ENCODE measurements at places on chromosomes 12 and 14.

DNA sequence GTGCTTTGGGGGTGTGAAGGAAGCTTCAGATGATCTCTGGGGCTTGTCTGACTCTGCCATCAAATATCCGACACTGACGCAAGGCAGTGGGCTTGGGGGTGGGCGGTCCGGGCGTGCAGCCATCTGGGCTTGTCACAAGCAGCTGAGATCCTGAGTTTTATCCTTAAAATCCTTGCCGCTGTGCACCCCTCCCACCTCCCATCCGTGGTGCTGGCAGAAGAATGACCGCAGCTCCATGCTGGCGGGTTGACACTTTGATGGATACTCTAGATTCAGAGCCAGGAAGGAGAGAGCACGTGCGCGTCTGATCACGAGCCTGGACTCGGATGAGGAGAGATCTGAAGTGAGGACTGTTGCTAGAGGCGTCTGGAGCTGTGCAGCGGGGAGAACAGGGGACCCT, 3.0 kb downstream of the ZFYVE21 start:
- DNase-seq: no peak

GRCh38 chr14:49926803-49927202, 33.9 kb downstream of the ARF6 start:
- DNase-seq: no peak

- no peak for DNase-seq
Observed at GRCh38 chr12:12482959-12483358, 79.7 kb downstream of the DUSP16 start.

DNA sequence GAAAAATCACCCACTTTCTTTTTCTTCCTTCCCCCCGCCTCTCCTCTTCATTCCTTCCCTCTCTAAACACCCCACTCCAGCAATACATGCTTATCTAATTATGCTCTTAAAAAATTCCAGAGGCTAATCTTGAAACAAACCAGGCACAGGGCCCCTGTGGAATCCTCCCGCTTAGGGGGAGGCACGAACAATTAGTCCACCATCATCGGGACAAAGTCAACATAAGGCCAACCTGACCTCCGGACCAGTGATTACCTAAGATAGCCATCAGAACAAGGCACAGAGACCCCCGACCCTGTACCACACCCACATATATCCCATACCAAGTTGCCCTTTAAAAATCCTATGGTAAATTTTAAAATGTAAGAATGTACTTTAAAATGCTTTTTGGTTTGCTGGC, 47.1 kb downstream of the KIF21A start:
- no peak for DNase-seq

DNA sequence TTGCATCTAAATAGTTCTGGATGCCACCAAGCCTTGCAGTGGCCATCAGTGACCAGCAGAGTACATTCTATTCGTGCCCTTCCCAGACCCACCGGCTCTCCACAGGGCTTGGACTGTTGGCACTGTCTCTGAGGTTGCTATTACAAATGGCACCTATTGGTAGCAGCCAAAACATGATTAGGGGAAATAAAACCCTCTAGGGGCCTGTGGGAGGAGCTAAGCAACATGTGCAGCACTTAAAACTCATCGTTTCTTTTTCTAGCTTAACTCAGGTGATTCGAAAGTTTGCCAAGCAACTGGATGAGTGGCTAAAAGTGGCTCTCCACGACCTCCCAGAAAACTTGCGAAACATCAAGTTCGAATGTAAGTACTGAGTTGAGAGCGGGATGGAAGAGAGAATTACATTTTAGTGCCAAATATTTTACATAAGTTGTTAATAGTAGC, 65.4 kb upstream of the RIC8B start:
- no peak for DNase-seq

GRCh38 chr12:77372026-77372425, 306.7 kb upstream of the E2F7 start:
- no peak for DNase-seq

DNA sequence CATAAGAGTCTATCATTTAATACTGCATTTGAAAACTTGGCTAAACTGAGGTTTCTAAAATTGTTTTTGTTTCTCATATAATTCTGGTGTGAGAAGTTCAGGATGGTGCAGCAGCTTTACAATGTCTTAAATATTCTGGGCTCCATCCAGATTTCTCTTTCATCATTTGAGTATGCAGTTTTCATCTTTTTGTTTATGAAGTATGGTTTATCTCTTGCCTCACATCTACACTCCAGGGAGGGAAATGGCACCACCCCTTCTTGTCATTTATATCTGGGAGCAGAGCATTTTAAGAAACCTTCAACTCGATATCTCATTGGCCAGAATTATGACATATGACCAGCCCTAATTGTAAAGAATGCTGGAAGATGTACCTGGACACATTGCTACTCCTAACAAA, 24.3 kb downstream of the GEMIN2 start:
- no peak for DNase-seq

GRCh38 chr12:24152270-24152669, 202.8 kb upstream of the SOX5 start:
- DNase-seq: no peak

GRCh38 chr14:103713304-103714062, 1.8 kb downstream of the XRCC3 start:
- DNase-seq: no peak

DNA sequence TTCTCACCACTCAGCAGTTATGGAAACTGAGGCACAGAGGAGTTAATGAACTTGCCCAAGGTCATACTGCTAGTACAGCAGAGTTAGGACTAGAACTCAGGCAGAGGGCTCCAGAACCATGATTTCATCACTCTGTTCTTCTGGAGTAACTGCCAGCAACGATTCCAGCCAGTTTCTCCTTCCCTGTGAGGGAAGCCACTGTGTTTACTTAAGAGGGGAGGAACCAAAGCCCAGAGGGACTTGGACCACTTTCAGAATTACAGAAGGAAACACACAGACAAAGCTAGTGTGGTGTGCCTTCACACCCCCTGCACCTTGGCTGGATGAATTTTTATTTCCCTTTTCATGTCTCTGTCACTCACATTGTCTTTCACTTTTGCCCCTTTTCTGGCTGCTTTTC, 398.2 kb downstream of the DPF3 start:
- DNase-seq: no peak

DNA sequence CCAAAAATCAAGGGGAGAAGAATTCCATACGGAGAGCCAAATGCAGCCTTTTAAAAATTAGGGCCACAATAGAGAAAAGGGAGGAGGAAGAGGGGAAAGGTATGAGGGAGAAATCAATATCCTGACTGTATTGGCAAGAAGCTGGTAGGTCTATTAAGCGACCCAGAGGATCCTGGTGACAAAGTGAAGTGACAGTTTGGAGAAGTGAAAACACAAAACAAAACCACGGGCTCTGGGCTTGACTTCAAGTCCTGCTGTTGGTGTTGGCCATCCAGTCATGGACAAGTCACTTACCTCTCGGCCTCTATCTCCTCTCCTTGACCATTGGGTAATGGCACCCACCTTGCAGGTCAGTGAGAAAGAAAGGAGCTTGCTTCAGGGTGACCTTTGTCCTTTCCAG, 47.0 kb upstream of the KCNA5 start:
- DNase-seq: no peak

GRCh38 chr12:210277-211141, 3.4 kb downstream of the SLC6A12 start:
- DNase-seq: peak; percentile 66

DNA sequence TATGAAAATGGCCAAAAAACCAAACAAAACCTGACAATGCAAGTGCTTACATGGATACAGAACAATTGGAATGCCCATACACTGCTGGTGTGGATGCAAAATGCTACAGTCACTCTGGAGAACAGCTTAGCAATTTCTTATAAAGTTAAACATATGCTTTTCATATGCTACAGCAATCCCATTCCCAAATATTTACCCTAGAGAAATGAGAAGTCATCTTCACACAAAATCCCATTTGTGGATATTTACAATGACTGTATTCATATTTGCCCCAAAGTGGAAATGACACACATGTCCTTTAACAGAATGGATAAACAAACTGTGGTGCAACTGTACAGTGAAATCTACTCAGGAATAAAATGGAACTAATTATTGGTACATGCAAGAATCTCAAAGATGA, 20.4 kb downstream of the SAV1 start:
- no peak for DNase-seq

GRCh38 chr12:40325349-40325960, 100.7 kb downstream of the LRRK2 start:
- no peak for DNase-seq

- DNase-seq: no peak
Observed at GRCh38 chr12:91178139-91178561, 4.5 kb downstream of the DCN start.

DNA sequence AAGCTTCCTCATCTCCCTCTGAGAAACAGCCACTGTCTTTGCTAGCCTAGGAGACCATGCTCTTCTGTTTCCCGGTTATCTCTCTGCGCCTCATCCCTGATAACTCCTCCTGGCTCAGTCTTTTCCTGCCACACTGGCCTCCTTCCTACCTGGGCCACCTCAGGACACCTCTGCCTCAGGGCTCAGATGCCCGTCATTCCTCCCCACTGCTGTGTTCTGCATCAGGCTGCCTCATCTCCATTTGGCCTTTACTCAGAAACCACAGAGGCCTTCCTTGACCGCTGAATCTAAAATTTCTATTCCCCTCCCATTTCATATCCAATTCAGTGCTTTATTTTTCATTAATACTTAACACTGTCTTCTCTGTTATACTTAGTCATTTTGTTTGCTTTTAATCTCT, 311.0 kb upstream of the RGS6 start:
- no peak for DNase-seq

DNA sequence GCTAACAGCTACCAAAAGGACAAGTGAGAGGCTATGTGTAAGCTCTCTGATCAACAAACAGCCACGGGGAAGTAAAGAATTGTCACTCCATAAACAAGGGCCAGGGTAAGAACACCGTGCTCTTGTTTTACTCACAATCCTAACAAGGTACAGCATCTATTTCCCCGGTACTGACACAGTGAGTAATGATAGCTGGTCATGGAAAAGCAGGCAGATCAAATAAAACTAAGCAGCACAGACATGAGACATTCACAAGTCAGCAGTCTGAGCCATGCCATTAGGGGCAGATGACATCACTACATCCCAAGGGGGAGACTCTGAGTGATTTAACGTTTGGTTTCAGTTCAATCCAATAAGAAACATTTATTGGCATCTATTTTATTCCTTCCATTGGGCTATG, 54.4 kb downstream of the ARL6IP4 start:
- DNase-seq: no peak

DNA sequence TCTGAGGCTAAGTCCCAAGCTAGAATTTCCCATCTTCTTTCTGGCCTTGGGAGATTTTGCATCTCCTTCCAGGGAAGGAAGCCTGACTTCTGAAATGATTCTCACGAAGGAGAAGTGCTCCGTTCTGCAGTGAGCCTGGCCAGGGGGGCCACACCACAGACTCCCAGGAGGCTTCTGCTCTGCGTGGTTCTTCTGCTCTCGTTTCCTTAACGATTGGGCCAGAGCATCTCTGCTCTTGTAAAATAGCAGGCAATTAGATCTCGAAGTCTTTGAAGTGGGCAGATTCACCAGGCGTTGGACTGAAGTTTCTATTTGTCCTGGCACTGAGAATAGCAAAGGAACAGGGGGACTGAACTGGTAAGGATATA, 6.7 kb upstream of the BATF start:
- DNase-seq: no peak

DNA sequence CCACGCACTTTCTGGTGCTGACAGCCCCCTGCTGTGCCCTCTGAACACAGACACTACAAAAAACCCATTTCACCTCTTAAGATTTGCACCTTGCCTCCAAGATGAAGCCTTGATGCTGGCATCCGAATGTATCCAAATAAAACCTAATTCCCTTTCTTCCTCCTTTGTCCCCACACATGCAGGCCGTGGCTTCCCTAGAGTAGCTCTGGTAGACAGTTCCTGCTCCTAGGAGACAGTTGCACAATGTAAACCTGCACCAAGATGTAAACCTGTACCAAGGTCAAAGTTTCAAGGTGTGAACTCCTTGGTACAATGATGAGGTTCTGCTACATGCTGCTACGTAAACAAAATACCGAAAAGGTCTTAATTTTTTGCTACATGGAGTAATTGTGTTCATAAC, 625 bp upstream of the ABHD12B start:
- no peak for DNase-seq

DNA sequence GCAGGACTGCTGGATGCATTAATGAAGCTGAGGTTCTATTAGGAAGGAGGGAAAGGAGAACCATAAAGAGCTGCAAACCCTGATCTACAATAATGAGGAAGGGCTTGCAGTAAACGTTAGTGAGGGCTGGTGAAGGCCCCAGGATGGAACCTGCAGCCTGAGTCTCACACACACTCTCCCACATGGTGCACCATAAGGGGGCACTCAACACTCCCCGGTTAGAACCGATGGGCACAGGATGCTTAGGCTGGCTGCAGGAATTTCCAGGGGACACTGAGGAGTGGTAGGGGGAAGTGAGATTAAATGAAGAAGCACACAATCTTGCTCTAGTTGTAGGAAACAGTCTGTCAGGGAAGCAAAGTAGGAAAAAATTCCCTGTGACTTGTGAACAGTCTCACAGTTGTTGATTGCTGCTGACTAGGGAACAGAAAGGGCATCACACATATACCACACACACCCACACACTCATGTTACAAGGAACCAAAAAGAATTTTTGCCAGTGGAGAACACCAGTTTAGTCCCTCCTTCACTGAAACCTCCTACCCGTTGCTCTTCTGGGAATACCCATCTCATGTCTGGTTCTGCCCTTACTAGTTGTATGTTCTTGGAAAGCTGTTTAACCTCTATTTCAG, 56.2 kb upstream of the FERMT2 start:
- no peak for DNase-seq

GRCh38 chr14:65926935-65927700, 514.6 kb downstream of the FUT8 start:
- no peak for DNase-seq

DNA sequence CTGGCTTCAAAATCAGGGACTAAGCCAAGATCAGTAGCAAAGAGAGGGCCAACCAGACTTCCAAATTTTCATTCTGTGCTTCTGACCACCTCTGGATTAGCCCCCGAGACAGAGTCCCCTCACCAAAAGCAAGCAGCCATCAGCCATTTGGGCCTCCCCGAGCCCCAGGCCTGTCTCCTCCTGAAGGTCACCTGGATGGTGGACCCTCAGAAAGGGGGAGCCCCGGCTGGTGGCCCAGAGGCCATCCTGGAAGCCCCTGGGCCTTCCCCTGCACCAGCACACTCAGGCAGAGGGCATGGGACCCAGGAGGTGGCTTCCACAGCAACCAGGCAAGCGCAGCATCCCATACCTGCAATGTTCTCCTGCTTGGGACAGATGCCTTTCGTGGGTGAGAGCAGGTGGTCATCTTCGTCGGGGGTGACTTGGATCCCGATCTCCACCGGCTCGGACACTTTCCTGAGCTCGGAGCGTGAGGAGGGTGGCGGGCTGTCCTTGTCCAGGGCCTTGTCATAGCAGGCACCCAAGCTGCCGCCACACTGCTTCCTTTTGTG, 14.8 kb downstream of the BCL11B start:
- DNase-seq: no peak

DNA sequence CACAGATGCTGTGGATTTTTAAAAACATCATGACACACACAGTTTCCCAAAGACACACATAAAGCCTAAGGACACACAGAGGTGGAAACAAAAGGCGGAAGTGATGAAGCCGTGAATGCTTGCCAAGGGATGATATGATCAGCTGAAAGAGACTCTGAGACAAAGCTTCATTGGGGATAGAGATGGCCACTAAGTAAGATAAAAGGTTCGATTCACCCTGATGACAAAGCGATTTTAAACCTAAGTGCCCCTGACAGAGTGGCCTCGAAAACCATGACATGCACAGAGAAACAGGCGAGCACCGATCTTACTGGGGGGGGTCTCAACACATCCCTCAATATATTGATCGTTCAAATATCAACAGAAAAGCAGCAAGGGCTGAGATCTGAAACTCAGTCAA, 20.3 kb upstream of the EIF5 start:
- no peak for DNase-seq

- no peak for DNase-seq
Observed at GRCh38 chr12:123270214-123271000, 1.2 kb downstream of the CDK2AP1 start.

Data from progenitor cell of endocrine pancreas (in vitro differentiated cells).